Upper lobe of left lung (tissue), 6 donors: ENCODE measurements at places on chromosomes 4 and X. TPM values are rescaled to one million over a fixed set of nuclear protein-coding genes. Genes with fewer than 3 reads are reported as not detected.

DNA sequence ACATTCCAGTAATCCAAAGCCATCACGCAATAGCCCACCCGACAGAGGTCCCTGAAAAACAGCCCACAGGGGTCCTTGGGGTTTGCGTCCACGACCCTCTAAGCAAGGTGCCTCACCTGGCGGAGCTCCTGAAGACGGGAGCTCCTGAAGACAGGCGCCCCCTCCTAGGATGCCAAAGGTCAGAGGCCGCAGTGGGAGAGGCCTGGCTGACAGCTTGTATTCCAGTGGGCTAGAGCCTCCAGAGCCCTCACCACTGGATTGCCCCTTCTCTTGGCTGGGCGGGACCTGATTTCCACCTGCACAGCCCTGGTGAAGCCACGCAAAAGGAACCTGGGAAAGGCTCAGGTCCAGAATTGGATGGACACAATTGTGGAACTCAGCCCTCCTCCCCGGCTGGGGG, 29.7 kb upstream of the WFS1 start:
- DNase-seq, result no peak

GRCh38 chr4:26349496-26349895, 28.7 kb downstream of the RBPJ start:
- DNase-seq, result no peak

GRCh38 chr4:25500626-25501316, 123.7 kb downstream of the ANAPC4 start:
- no peak for DNase-seq

DNA sequence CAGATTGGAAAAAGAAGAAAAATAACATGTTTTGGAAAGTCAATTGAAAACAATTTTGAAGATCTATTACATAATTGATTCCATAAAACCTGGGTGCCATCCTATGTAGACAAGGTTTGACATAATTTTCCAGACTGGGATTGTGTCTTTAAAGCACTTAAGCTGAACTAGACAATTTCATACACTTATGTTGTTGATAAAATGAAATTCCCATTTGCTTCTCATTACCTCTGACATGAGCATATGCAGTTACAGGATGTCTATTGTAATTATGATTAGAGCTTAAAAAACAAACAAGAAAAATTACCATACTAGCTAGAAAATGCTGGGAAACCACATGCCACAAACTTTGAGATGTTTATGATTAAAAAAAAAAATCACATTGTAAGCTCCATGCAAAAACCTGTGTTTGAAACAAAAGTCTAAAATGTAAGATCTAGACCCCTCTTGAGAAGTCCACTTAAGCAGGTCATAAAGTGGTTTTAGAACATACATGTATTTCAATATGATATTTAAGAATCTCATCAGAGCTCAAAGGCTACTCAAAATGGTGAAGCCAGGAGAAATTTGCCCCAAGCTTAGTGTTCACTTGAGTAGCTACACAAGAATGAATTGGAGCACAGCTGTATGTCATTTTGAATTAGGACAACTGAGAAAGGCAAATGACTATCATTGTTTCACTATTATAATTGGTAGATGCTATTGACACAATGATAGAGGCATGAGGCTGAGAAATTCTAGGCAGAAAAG, 181.1 kb upstream of the PABPC4L start:
- DNase-seq, result no peak

DNA sequence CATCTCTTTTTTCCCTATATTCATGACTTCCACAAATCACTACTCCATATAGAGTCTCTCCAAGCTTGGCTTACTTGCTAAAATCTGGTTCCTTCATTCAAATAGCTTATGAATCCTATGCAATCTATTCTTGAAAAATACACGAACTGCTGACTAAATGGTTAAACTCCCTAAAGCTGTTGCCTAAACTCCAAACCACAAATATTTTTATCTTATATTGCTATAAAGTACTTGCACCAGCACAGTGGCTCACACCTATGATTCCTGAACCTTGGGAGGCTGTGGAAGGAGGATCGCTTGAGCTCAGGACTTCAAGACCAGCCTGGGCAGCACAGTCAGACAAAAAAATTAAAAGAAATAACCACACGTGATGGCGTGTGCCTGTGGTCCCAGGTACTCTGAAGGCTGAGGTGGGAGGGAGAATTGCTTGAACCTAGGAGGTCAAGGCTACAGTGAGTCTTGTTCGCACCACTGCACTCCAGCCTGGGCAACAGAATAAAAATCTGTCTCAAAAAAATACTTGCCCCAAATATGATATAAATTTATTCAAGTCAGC, 2.2 kb downstream of the FBXO8 start:
- DNase-seq, result no peak

DNA sequence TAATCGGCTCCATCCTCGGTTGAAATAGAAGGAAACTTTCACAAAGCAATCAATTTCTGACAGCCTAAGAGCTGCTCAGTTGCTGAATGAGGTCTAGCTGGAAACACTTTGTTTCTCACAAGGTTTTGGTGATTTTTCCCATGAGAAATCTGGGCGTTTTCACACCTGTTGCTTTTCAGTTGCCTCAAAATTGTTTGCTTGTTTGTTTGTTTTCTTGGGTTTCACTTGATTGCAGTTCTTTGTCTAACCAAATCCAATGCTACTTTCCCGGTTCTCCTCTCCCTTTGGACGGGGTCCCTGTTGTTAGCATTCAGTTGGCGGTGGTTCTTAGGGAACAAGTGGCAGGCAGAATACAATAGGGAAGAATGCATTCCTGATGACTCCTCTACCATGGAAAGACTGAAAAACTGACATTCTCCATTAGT, 135.5 kb downstream of the PALLD start:
- DNase-seq, result no peak

DNA sequence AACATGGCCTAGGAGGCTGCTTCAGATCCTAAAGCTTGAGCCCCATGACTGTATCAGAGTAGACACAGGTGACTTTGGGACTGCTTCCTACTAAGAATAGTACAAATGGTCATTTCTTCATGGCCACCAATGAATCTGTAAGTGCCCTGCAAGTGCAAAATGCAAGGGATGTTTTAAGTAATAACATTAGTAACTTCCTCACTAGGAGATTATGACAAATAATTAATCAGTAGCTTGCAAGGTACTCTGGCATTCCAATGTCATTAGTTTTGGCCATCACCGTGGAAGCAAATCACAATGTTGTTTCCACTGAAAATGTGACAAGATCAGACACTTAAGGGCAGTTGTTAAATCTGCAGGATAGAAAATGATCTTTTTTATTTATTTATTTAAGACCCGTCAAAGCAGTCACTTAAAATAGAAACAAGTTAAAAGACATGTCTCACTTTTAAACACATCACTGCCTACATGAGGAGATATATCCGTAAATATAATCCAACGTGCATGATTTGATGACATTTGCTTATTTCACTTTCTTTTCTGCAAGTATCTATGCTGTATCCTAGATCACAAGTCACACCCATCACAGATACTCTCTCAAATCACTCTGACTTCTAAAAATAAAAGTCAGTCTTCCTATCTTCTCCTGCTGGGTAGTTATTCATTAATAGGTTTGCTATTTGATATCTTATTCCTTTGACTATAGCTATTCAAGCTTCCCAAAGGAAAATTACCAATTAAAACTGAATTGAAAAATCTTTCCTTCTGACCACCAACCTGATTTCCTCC, 400.6 kb downstream of the IL15 start:
- no peak for DNase-seq

DNA sequence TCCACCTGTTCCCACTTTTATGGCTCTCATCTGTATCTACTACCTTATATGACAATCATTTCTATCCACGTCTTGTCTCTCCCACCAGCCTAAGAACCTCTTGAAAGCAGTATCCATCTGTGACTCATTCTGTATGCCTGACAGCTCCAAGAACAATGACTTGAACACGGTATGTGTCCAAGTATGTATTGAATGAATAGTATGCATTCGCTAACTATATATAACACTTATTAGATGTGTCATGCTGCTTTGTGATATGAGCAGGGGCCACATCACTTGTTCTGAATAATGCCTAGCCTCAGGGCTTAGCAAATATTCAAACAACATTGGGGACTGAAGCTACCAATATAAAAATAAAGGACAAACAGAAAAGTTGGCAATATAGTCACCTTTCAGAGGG, 4.9 kb downstream of the OPHN1 start:
- DNase-seq, result no peak

- DNase-seq, result no peak
Measured at GRCh38 chrX:97326456-97326855, 442.7 kb downstream of the RPA4 start.

GRCh38 chr4:122710434-122711308, 21.8 kb upstream of the BBS12 start:
- DNase-seq, result no peak

DNA sequence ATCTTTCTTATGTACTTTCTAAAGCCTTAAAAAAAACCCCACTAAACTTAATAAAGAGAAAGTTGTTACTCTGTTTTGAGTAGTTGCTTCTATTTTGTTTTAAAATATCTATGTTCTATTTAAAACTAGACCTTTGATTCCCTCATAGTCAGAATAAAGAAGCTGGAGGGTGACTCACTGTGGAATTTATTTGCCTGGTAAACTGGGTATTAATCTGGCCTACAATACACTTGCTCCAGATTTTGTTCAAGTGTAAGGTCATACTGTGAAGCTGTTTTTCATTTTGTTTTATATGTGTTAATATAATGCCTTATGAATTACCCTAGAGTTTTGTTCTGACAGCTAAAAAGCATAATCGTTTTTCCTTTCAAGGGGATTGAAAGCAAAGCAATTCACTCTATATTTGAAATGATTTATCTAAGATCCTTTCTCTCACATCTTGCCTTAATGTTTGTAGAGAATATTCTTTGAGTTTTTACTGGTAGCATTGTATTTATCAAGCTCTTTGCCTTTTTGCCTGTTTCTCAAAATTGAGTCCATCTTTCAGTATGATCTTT, 277.4 kb upstream of the PITX2 start:
- no peak for DNase-seq

The ZNF182 gene
- total RNA-seq, result 5.1 TPM

The SMAD1 gene
- 18.4 TPM for total RNA-seq

The GSX2 gene
- not detected for total RNA-seq

The FAM9C gene
- not detected for total RNA-seq

The GAGE2A gene
- not detected for total RNA-seq

The TLR10 gene
- total RNA-seq, result 0.79 TPM

The NSUN7 gene
- total RNA-seq, result 6.9 TPM
